ENCODE measurements at places on chromosomes 7 and 10.

DNA sequence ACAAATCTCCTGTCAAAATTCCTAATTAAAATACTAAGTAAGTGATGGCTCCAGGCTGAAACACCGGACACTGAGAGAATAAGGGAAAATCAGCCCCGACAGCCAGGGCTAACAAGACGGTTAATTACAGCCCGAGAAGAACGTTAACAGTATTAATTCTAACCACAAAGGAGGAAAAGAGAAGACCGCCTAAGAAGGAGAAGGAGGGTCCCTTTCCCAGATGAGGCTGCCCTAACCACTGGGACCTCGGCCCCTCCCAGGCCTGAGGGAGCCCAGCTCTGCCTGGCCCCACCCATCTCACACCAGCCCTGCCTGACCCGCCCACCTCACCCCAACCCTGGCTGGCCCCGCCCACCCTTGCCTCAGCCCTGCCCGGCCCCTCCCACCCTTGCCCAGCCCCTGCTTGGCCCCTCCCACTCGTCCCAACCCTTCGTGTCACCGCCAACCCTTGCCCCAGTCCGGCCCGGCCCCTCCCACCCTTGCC is 51.3 kb downstream of the PWWP2B start:
- H3K36me3 ChIP-seq: no peaks in the 10 kb centered on the region
- H3K4me3 ChIP-seq: no peak overlapping the region
- DNase-seq: no peak
- no peak overlapping the region for H3K27ac ChIP-seq

GRCh38 chr7:1422512-1423263 is 36.6 kb downstream of the MICALL2 start:
- H3K27me3 ChIP-seq: no peaks in the 10 kb centered on the region
- DNase-seq: no peak
- no peak overlapping the region for H3K4me3 ChIP-seq
- no peaks in the 10 kb centered on the region for H3K36me3 ChIP-seq
- H3K27ac ChIP-seq: no peak overlapping the region
- H3K4me1 ChIP-seq: peaks cover 2% of the 10 kb centered on the region

DNA sequence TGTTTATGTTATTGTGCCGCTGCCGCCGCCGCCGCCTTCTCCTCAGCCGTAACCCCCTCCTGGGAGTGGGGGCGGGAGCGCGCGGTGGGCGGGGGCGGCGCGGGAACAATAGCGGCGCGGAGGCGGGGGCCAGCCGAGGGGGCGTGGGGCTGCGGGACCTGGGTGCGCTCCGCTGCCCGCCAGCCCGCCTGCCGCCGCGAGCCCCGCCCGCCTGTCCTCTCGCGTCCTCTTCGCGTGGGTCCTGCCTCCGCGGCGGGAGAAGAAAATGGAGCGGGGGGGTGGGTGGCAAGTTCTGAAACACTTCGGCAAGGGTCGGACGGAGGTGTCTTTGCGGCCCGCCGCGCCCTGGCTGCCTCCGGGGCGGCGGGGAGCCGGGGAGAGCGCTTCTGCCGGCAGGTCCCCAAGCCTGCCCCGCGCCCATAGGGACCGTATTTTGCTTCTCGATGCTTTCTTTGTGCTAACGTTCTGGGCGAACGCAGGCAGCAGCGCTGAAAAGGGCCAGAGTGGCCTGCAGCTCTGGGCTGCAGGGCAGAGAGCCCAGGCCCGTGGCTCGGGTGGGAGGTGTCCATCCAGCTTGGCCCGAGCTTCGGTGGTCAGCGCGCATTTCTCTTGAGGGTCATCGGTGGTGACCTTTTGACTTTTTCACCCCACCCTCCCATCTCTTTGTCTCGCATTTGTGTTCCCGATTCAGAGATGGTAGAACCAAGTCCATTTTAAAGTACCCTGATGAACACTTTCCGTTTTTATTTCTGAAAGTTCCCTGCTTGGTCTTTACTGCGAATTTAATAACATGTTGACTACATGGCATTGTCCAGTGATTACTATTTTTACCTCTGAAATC is 613 bp downstream of the MAPK8 start:
- peak overlapping the region; percentile 72 for H3K27ac ChIP-seq
- peak overlapping the region; percentile 89 for H3K4me3 ChIP-seq
- H3K4me1 ChIP-seq: no peaks in the 10 kb centered on the region

GRCh38 chr7:80204919-80205318 is 70.3 kb downstream of the GNAI1 start:
- peaks cover 26% of the 10 kb centered on the region for H3K36me3 ChIP-seq
- H3K4me1 ChIP-seq: no peaks in the 10 kb centered on the region
- no peaks in the 10 kb centered on the region for H3K27me3 ChIP-seq

DNA sequence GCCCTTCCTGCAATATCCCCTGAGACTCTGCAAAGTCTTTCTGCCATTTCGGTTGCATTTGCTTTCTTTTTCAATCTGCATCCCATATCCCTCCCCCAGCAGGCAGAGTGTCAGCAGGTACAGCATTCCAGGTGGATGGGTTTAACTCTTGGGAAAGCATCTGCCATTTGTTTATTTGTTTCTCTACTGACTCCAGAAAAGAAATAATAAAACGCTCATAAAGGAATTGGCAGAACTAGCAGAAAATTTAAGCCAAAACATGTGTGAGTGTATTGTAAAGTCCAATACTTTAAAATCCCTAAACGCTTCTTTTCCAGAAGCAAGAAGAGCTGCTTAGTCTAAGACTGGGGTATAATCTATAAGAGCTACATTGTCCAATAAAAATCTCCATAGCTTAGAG is 393.8 kb downstream of the TNS3 start:
- no peak overlapping the region for H3K27ac ChIP-seq
- H3K36me3 ChIP-seq: no peaks in the 10 kb centered on the region
- no peaks in the 10 kb centered on the region for H3K27me3 ChIP-seq

DNA sequence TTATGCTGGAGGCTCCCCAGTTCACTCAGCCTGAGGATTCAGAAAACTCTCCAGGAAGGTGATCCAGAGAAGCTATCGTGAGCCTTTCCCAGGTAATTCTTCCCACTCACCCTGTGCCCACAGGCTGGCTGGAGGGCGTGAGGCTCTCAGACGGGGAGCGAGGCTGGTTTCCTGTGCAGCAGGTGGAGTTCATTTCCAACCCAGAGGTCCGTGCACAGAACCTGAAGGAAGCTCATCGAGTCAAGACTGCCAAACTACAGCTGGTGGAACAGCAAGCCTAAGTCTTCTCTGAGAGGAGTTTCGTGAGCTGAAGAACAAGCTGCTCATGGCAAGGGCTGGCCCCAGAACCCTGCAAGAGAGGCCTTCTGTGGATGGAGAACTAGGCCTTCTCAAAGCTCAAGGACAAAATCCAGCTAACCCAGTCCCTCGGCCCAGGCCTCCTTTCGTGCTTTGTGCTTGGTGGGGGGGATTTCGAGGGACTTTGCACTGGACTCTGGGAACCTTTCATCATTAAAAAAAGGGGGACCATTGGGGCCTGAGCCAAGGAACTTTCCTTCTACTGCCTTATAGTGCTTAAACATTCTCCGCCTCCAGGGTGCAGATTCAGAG is 23.6 kb downstream of the NOBOX start:
- no peak overlapping the region for H3K27ac ChIP-seq
- no peak for DNase-seq
- H3K4me1 ChIP-seq: peaks cover 7% of the 10 kb centered on the region
- H3K4me3 ChIP-seq: no peak overlapping the region

- H3K4me1 ChIP-seq: peaks cover 2% of the 10 kb centered on the region
- H3K36me3 ChIP-seq: no peaks in the 10 kb centered on the region
- H3K27me3 ChIP-seq: no peaks in the 10 kb centered on the region
- DNase-seq: no peak
- H3K4me3 ChIP-seq: no peak overlapping the region
- H3K27ac ChIP-seq: no peak overlapping the region
Observed at GRCh38 chr10:77910524-77911145, 15.9 kb downstream of the DLG5 start.

GRCh38 chr10:24307696-24308485 is 99.0 kb downstream of the KIAA1217 start:
- no peaks in the 10 kb centered on the region for H3K4me1 ChIP-seq
- H3K4me3 ChIP-seq: no peak overlapping the region
- no peaks in the 10 kb centered on the region for H3K36me3 ChIP-seq
- no peak for DNase-seq
- H3K27ac ChIP-seq: no peak overlapping the region

DNA sequence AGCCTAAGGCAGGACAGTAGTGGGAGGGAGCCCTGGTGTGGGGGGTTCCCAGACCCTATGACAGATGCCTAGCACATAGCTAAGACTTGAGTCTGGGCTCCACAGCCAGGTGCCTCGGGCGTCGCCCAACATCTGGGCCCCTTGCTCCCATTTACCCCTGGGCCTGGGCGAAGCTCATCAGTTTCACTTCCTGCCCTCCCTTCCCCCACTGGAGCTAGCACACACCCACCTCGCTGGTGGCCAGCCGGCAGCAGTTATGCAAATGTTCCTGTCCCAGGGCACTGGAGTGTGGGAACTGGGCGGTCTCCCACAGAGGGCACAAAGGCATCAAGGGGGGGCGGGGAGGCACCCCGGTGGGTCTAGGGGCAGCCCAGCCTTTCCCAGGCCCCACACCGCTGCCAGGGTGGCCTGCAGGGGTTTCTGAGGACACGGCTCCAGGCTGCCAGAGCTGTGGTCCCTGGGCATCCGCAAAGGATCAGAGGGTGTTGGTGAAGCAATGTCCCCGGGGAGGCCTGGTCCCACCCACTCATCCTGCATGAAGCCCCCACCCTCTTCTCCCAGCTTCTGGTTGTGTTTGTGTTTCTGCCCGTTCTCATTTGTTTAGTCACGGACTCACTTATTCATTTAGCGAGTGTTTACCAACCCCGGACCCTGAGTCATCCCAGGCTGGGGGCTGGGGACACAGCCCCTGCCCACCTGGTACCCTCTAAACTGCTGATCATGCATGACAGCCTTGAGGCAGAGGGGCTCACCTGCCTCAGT is 20.4 kb downstream of the SH2B2 start:
- peaks cover 11% of the 10 kb centered on the region for H3K4me1 ChIP-seq
- H3K4me3 ChIP-seq: no peak overlapping the region
- DNase-seq: no peak
- H3K27me3 ChIP-seq: no peaks in the 10 kb centered on the region

DNA sequence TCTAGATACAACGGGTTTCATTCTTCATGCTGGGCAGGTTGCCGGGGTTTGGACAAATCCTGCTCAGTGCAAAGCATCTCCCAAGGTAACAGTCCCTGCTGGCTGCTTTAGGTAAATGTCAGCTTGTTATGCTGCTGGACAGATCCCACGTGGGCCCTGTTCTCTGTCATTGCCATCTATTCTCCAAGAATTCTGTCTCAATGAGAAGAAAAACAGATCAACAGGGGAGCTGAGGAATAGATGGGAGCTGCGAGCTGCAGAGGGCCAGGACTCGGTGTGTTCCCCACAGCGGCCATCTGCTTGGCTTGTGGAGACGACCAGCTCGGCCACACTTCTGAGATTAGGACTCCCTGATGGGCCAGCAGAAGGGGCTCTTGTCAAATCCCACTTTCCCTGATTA is 235.2 kb downstream of the DPP6 start:
- DNase-seq: no peak
- H3K27ac ChIP-seq: no peak overlapping the region
- H3K4me3 ChIP-seq: no peak overlapping the region
- H3K4me1 ChIP-seq: no peaks in the 10 kb centered on the region

- DNase-seq: no peak
- no peaks in the 10 kb centered on the region for H3K4me1 ChIP-seq
- H3K27ac ChIP-seq: no peak overlapping the region
- no peaks in the 10 kb centered on the region for H3K27me3 ChIP-seq
Observed at GRCh38 chr10:62653254-62653653, 151.3 kb upstream of the ADO start.

DNA sequence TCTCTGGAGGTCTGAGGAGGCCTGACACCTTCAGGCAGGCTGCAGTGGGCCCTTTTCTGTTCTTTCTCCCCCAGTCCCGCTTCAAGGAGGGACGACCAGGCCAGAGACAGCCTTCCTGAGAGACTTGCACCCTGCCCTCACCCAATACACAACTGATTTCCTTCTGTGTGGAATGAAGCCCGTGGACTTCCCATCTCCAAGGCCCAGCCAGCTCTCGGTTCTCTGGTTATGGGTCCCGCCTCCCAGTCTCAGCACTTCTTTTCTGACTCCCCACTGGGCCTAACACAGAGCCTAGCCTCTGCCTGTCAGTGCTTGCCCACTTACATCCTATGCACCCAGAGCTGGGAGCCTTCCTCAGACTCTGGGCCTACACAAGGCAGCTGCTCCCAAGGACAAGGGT is 24.1 kb upstream of the ADCYAP1R1 start:
- DNase-seq: no peak
- no peak overlapping the region for H3K4me3 ChIP-seq
- H3K4me1 ChIP-seq: peaks cover 10% of the 10 kb centered on the region
- no peak overlapping the region for H3K27ac ChIP-seq
- no peaks in the 10 kb centered on the region for H3K27me3 ChIP-seq

GRCh38 chr7:30012757-30013156 is 13.7 kb downstream of the FKBP14 start:
- no peaks in the 10 kb centered on the region for H3K4me1 ChIP-seq
- H3K4me3 ChIP-seq: no peak overlapping the region
- DNase-seq: no peak
- H3K27me3 ChIP-seq: no peaks in the 10 kb centered on the region

- H3K4me3 ChIP-seq: no peak overlapping the region
- H3K27ac ChIP-seq: no peak overlapping the region
- no peaks in the 10 kb centered on the region for H3K27me3 ChIP-seq
- H3K4me1 ChIP-seq: no peaks in the 10 kb centered on the region
- no peaks in the 10 kb centered on the region for H3K36me3 ChIP-seq
Observed at GRCh38 chr10:52343439-52343838, 29.4 kb downstream of the DKK1 start.

- peaks cover 25% of the 10 kb centered on the region for H3K36me3 ChIP-seq
- no peak overlapping the region for H3K4me3 ChIP-seq
- H3K27ac ChIP-seq: no peak overlapping the region
- no peaks in the 10 kb centered on the region for H3K27me3 ChIP-seq
- DNase-seq: no peak
Observed at GRCh38 chr7:66140924-66141323, 26.3 kb downstream of the CRCP start.

DNA sequence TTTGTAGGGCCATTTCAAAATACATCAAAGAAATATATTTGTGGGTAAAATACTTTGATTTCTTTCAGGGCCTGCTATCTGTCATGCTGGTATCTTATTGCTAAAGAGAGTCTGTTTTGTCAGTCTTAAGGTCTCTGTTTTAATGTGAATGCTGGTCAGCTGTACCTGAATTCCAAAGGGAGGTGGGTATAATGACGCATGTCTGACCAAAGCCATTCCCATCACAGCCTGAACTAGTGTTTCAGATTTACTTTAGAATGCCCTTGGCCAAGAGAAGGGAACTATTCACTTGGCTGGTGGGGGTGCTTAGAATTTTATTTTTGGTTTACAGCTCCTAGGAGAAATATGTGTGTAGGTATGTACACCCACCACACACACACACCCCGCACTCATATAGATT is 30.6 kb upstream of the MYL10 start:
- no peak overlapping the region for H3K4me3 ChIP-seq
- H3K36me3 ChIP-seq: no peaks in the 10 kb centered on the region
- no peak overlapping the region for H3K27ac ChIP-seq
- H3K27me3 ChIP-seq: no peaks in the 10 kb centered on the region

Data from H1 (cell line).